WTC11 (cell line): ENCODE measurements at places on chromosomes 2 and 18.

DNA sequence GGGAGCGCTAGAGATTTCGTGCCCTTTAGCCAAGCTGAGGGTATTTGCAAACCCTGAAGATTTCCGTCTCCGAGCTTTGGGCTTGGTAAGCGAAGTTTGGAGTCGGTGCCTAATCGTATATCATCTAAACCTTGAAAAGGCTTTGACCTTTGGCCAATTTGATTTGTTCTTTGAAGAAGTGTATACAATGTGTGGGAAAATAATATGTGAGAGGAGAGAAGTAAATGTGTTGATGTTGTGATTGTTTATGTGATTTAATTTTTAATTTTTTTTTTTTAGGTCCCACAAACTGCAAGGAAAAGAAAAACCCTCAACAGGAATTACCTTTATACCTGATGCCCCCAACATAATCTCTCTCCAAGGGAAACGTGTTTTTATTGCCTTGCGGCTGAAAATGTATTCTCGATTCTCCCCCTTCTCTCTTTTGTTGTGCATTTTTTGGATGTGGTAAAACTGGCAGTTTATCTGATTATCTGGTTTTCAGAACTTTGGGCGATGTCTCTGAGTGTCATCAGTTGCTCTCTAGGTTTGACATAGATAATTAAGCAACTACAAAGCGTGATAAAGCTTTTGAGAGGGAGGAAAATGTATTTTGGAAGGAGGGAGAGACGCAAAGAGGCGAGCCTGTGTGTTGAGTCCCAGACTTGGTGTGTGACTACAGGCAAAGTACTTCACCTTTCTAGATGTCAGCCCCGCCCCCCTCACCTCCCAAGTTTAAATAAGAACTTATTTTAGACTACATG is 912 bp upstream of the FBXO11 start:
- no peak for DNase-seq

- DNase-seq, result peak; percentile 20
These were observed 1934.7 kb upstream of the CELF4 start for GRCh38 chr18:39500306-39500705.

DNA sequence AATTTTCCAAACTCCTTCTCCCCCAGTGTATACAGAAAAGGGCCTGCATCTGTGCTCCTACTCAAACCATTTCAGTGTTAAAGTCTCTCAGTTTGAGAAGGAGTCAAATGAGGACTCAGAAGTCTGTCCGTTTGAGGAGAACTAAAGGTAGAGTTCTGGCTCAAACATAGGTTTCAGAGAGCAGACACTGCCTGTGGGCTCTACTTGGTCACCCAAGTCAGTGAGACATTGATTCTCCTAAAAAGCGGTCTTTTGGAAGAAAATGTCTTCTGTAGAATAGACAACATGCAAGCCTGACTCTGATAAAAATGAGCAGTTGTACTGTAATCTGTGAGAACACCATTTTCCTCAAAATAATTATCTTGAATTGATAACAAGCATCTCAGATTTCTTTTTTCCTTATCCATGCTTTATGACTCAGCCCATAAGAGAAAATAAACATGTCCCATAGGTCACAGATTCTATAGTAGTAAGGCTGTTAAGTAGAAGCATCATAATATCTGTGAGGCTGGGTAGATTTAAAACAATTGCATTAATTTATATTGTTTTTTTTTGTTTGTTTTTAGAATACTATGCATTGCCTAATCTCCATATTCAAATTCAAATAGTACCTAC is 82.8 kb downstream of the ASXL3 start:
- no peak for DNase-seq

GRCh38 chr2:11534746-11535484 is 1.1 kb downstream of the GREB1 start:
- DNase-seq, result peak; percentile 69

DNA sequence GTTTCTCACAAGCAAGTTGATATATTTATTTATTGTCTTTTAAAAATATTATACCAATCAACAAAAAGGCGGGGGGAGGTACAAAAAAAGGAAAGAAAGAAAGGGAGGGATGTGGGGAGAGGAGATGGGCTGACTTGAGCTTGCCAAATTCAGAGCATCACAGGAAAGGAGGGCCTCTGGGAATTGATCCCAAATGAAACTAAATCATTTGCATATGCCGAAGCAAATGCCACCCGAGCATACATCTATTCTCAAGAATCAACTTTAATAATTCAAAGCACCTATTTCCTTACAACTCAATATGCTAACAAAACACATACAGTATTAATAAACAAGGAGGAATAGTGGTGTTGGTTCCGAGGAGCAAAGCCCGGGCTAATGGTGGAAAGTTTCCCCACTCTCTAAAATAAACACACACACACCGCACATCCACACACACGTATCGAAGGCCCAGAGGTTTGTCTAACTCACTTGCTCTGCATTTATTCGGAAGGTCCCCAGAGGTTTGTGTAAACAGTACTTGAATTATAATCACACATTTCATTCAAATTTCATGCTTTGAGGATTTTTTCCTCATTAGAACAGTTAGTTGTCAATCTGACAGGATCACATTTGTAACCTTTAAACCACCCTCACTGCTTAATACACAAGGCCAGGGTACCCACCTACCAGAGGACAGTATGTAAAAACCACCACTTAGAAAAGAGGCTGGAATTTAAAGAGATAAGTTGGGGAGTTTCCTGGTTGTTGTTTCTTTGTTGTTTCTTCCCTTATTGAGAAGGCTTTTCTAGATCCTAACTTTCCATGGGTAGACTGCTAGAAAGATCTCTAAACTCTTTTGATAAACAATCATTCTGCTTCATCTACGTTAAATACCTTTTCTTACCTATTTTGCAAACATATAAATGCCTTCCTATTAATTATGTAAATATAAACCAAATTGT is 264.7 kb downstream of the TCF4 start:
- no peak for DNase-seq

DNA sequence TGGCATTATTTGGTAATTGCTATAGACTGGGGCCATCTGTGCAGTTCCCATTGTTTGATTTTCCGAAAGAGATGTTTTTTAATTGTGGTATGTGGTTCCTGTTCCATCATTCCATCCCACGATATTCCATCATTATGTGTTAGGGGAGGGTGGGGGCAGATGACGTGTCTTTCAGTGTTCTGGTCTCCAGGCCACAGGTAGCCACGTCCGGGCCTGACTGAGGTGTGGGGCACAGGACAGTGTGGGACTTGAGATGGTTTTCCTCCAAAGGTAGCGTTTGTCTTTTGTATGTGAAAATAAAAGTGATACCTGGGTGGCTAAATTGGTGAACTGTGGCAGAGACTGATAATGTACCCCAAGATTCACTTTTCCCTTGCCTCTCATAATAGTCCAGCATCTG is 192.2 kb upstream of the HAAO start:
- no peak for DNase-seq

GRCh38 chr2:7748717-7749415 is 831.7 kb downstream of the RNF144A start:
- no peak for DNase-seq

DNA sequence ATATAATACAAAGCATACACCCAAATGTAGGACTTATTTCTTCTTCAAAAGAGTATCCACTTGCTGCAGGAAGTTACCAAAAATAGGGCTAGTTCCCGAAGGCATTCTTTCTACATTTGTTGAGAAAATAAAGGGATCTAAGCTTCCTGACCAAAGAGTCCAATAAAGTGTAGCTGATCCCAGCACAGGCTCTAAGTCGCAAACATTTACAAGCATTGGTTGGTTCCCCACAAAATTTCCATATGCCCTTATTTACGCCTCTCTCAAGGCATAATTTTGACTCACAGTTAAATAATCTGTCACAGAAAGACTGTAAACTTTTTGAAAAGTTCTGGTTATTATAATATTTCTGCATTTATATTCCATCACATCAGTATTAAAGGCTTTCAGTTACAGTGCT is 1520.1 kb upstream of the ZEB2 start:
- no peak for DNase-seq

DNA sequence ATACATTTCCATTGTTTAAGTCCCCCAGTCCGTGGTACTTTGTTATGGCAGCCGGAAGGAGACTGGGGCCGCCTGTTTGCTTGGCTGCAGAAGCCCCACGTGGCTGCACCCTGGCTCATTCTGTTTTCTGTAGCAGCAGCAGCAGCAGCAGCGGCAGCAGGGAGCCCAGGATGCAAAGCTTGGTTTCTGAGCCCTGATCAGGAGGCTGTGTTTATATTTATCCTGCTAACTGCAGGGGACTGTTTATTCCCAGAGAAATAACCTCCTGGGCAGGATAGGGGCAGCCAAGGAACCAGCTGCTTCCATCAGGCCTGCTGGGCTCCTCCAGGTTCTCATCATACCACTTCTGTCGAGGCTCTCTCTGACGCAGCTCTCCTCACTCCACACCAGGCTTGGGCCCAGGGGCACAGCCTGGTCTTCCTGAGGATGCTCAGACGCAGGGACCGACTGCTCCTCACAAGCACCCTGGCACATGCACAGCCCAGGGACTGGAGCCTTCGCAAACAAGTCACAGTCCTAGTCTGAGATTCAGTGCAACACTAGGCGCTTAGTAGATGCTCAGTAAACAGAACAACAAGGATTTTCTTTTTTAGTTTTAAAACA is 139.0 kb downstream of the MSH2 start:
- no peak for DNase-seq

GRCh38 chr2:150619607-150620330 is 132.3 kb upstream of the RND3 start:
- no peak for DNase-seq

- DNase-seq, result no peak
These were observed 105.6 kb downstream of the CSRNP3 start for GRCh38 chr2:165575044-165575615.

GRCh38 chr2:8329660-8330622 is 351.9 kb upstream of the ID2 start:
- no peak for DNase-seq

DNA sequence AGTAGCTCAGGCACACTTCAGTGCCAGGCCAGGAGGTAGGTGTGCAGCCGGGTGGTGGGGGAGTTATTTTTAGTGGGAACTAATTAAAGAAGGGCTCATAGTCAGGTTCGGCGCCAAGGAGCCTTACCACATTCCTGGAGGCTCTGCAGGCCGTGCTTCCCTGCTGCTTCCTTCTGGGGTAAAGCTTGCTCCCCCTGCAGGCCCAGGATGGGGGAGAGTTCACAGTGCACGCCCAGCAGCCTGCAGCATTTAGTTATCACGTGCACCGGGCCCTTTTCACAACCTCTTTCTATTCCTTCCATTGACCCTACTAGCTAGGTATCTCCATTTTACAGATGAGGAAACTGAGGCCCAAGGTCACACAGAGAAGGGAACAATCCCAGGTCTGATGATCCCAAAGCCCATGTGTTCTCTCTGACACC is 2.5 kb downstream of the KCNF1 start:
- DNase-seq, result peak; percentile 73

GRCh38 chr2:71513096-71513495 is 59.7 kb downstream of the DYSF start:
- no peak for DNase-seq

GRCh38 chr2:109411640-109412325 is 202.0 kb downstream of the SEPTIN10 start:
- DNase-seq, result no peak

GRCh38 chr18:34909637-34910364 is 131.4 kb upstream of the MAPRE2 start:
- DNase-seq, result no peak

- DNase-seq, result no peak
These were observed 279.7 kb downstream of the MEIS1 start for GRCh38 chr2:66714610-66715009.

DNA sequence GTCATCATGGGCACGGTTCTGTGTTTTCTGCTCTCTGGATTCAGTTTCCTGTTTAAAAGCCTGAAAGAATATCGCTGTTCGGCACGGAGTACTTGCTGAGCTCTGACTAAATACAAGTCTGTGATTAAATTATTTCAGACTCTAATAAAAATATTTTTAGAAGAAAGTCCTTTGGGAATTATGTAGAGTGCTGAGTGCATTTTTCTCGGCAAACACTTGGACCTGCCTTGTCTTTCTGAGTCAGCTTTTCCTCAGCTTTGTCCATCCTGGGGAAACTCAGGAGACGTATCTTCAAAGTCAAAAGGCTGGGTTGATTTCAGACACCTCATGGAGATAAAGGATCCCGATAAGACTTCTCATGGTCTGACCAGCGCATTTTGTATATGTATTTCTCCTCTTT is 45.9 kb downstream of the IL1R2 start:
- DNase-seq, result no peak

GRCh38 chr18:74689251-74689650 is 91.6 kb downstream of the ZNF407 start:
- no peak for DNase-seq
